ENCODE measurements at places on chromosomes 11 and 22.

- no peak for DNase-seq
These were observed 4.0 kb downstream of the TECTA start for GRCh38 chr11:121105063-121105480.

- no peak for DNase-seq
These were observed 5.8 kb downstream of the CCDC34 start for GRCh38 chr11:27357250-27357649.

DNA sequence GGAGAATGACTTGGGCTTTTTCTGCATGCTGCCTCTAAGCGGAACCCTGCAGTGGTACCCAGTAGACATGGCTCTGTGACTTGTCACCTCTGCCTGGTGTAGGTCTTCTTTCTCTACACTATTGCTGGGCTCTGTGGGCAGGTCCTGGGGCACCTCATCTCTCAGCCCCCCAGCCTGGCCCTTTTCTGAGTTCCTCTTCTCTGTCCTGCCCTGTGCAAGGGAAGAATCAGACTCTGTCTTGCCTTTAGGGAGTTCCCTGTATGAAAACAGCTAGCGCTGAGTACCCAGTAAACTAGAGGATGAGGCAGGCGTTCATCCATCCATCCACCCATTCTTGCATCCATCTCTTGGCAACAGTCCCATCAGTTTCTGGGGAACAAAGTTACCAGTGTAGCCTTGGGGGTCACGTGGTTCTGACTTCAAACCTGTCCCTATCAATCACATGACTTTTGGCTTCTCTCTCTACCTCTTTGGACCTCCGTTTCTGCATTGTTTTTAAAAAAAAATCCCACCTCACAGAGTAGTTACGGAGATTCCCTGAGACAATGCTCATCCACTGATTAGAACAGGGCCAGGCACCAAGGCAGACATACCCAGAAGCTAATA is 86.4 kb upstream of the WNT11 start:
- DNase-seq = no peak

DNA sequence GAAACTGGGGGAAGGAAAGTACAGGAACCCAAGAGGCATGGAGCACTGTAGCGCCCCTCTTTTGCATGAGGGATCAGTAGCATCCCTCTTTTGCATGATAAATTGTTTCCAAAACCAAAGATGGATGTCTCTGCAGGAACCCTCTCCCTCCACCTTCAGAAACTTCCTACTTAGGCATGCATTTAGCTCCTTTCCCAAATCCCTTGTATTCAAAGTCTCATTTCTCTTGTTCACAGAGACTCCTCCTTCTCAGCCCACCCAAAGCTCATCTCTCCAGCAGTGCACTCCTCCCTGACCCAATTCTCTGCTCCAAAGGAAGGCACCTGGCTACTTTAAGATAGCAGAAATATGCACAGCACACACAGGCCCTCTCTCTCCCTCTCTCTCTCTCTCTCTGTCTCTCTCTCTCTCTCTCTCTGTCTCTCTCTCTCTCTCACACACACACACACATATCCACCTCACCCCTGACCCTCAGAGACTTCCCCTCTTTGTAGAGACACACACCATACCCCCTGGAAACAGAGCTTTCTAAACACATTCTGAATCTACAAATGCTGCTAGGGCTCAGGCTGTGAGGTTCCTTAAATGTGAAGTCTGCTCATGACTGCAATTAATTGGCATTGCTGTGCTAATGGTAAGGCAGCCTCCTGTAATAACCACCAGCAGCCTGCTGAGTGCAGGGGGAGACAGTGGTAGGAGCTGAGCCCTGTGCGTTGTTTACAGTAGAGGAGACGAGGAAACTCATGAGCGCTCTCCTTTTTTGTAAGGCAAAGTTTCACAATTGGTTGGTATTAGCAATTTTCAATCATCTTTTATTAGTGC is 519.6 kb downstream of the NTM start:
- no peak for DNase-seq

DNA sequence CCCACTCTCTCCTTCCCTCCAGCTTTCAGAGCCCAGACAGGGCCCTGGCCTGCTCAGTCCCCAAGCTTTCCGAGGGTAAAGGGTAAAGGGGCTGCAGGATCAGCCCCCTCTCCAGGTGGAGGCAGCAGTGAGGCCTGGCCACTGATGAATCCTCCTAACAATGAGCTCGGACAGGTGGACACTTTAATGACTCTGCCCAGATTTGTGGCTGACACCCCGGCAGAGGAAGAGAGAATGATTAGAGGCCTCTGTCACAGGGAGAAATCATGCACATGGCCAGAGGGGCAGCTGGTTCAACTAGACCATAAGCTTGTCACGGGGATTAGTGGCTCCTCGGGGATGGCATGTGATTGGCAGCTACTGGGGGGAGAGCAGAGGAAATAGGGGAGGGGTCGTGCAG is 587.5 kb upstream of the B3GAT1 start:
- no peak for DNase-seq

GRCh38 chr11:86713552-86713951 is 41.1 kb upstream of the ME3 start:
- DNase-seq = no peak

- no peak for DNase-seq
These were observed 22.8 kb upstream of the HMOX1 start for GRCh38 chr22:35357883-35358621.

DNA sequence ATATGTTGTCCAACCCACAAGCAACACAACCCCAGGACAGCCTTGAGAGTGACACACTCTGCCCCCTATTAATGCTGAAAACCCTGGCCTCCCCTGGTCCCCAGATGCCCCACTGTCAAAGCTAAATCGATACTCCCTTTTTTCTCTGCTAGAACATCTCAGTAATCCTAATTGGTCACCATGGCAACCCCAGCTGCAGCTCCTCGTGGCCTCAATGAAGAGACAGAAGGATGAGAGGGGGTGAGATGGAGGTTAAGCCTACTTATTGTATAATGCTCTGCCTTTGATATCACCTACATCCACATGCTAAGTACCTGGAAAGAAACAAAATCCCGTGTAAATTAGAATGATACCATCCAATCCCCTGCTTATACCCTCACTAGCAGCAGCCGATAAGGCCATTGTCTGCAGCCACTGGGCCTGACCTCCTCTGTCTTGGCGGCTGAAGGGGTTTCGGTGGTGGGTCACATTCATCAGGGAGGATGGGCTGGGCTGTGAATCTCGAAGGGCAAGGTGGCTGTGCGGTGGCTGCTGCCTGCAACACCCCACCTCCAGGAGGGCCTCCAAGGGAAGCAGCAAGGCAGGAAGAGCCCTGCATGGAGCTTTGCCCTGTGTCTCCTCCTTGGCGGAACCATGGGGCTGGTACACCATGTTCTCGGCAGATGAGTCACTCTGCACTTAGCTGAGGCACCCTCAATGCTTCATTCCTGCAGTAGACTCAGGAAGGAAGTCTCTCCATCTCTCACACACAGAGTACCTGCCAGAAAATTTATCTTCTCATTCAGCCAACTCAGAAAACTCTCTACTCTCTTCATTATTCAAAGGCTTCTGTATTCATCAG is 399.5 kb downstream of the BUD13 start:
- no peak for DNase-seq

DNA sequence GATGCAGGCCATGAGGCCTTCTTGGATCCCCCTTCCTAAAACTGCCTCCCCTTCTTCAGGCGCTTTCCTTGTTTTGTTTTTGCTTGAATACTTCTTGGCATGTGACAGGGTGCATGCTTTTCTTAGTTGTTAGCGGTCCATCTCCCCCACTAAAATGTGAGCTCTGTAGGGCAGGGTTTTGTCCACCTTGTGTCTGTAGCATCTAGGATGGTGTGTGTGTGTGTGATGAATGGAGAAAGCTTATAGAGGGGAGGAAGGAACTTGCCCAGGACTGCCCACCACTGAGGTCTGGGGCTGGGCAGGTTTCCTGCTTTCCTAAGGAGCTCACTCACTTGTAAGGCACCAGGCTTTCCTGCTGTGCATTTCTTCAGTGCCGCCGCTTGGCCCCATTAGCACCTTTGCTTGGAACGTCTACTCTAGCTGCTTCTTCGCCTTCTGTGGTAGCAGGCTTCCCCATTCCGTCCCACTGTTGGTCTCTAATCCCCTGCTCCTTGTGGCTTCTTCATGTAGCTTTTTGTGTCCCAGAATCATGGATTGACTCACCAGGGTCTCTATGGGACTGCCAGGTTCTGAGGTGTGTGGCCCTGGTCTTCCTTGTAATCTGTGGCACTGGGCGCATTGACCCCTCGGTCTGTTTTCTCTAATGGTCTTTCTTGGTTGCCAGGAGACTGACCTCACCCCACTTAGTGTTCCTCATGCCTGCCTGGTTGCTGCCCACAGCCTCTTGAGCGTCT is 3.3 kb downstream of the DGCR8 start:
- no peak for DNase-seq

GRCh38 chr22:49754696-49755630 is 72.7 kb downstream of the BRD1 start:
- no peak for DNase-seq

- DNase-seq = no peak
These were observed 341.1 kb upstream of the LUZP2 start for GRCh38 chr11:24155792-24156191.

Data from activated T-cell treated with anti-CD3 and anti-CD28 coated beads for 4 hours (primary cell).